Activated CD4-positive, alpha-beta T cell treated with anti-CD3 and anti-CD28 coated beads for 1 hour (primary cell): ENCODE measurements at places on chromosomes 6 and 20.

- no peak for DNase-seq
These were observed 9.7 kb upstream of the GCNT2 start for GRCh38 chr6:10511477-10511876.

GRCh38 chr6:138499303-138500018, at the start of gene NHSL1:
NHSL1 (minus strand) TSS chr6:138499494; CDS start chr6:138499290, 204 bp downstream.
- DNase-seq: no peak

DNA sequence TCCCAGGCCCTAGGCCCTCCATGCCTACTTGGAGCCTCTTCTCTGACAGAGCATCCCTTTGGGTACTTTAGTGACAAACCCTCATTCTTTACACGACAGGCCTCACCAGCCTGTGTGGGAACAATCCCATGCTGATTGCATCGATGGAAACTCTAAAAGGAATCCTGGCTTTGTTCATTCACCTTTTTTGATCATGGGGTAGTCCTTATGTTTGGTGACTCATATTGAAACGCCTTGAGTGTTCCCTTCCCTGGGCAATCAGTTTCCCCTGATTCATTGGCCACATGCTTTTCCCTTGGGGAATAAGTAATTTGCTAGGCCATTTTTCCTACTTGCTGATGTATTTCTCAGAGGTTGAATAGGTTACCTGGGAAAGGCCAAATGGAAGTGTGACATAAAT, 14.7 kb upstream of the TNFAIP3 start:
- no peak for DNase-seq

GRCh38 chr20:23144856-23145255, 58.7 kb upstream of the CD93 start:
- DNase-seq: no peak

DNA sequence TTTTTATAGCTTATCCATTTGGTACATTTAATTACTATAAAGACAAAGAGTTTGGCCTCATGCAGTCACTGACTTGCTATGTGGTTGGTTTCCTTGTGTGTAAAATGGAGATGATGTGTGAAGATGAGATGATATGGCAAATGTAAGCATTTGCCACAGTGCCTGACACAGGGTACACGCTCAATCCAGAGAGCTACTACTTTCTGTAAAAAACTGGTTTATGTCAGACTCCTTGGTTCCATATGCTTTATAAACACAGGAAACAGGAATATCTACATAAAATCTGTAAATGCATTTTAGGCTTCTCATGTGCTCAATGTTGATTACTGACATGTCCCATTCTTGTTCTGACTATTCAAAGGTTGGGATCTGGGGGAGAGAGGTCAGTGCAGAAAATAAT, 10.4 kb downstream of the HIVEP1 start:
- no peak for DNase-seq

DNA sequence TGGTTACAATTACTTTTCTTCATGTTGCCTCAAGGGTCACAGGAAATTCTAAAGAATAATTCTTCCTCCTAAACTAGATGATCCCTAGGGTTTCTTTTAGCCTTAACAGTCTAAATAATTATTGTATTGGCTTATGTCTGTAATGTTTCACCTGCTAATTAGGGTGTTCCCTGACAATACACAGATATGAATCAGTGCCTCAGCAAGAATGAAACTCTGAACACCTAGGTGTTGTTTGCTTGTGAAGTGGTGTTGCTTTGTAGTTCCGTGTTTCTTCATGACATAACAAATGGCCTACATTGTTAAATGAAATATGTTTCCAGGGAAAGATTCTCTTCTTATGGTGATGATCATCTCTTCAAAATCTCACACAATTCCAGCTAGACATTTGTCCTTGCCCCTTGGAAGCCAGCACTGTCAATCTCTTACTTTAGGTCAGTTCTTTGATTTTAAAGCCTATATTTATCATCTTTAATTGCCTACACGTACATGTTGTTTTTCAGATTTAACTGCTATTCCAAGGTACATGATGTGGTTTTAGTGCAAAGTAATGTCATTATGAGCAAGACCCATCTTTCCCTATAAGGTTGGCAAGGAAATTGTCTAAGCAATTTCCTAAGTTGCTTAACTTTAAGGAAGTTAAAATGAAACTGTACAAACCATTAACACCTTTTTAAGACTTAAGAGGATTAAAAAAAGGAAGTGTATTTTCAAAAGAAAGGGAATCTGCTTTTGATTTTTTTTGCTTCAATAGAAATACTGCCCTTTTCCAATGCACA, 111.9 kb downstream of the TBC1D7 start:
- DNase-seq: no peak

GRCh38 chr6:89597988-89598387, 40.6 kb downstream of the LYRM2 start:
- DNase-seq: no peak

DNA sequence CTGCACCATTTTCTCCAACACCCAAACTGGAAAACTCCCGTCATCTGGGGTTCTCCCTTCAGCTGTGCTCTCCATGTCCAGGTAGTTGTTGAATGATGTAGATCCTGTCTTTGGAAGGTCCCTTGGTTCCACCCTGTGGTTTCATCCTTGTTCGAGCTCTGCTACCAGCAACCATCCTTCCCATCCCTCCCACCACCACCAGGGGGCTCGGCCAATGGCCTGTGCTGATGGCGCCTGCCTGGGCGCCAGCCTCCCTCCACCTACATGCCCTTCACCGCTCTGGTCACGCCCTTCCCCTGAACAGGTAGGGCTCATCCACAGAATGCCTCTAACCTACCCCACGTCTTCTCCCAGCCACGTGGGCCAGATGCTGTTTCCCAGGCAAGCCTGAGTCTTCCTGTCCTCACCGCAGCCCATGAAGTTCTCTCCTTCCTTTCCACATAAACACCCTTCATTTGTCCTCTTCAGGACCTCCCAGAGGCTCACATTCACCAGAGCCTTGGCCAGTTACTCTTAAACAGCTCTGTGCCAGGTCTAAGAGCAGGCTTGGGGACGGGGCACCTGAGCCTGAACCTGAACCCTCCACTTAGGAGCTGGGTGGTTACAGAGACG, 75.1 kb upstream of the DUSP22 start:
- DNase-seq: no peak

DNA sequence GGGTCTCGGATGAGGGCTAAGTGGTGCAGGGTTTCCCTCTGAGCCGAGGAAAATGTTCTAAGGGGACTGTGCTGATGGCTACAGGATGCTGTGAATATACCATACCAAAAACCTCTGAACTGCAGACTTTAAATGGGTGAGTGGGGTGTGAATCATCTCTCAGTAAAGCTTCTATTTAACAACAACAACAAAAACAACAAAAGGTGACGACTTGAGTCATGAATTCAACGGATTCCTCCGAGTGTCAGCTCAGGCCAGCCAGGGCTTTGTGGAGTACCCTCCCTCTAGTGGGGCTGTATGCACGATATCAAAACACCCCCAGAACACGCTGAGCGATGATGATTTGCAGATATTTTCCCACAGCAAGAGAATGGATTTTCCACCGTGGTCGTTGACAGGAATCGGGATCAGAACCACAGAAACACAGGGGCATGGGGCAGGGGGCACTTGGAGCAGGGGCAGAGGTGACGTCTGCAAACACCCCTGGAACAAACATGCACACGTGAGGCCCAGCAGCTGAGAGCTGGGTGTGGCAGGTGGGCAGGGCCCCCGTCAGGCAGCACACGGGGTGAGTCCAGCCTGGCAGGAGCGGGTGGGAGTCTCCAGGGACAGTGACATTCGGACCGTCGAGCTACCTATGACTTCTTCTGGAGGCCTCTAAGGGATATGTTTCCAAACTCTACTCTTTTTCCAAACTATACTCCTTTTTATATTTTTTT, 38.6 kb downstream of the SLC2A4RG start:
- DNase-seq: no peak

DNA sequence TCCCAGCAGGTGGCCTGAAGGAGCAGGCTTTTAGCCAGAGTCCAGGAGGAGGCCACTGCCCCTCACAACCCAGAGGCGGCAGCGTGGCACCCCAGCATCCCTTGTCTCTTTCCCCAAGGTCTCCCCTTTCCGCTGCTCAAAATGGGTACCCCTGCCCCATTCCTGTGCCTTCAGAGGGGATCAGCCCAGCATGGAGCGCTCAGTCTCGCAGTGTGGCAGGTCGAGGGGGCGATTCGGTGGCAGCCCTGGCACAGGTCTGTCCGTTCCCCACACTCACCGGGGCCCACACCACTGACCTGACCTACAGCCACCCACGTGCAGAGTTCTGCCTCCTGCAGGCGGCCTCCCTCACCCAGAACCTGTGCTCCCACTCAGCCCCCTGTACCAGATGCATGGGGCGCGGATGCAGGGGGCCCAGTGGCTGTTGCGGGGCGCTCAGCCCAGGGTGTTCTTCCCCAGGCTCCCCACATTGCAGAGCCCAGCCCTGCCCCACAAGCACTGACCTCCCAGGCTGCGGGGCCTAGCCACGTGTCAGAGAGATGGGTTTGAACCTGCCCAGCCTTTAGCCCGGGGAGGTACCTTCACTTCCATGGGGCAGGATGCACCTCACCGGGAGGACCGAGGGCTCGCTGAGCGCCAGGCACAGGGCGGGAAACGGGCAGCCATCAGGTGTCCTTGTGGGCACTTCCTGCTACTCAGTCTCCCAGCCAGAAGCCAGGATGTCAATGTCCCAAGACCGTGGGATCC, 41.8 kb downstream of the DSTN start:
- no peak for DNase-seq

DNA sequence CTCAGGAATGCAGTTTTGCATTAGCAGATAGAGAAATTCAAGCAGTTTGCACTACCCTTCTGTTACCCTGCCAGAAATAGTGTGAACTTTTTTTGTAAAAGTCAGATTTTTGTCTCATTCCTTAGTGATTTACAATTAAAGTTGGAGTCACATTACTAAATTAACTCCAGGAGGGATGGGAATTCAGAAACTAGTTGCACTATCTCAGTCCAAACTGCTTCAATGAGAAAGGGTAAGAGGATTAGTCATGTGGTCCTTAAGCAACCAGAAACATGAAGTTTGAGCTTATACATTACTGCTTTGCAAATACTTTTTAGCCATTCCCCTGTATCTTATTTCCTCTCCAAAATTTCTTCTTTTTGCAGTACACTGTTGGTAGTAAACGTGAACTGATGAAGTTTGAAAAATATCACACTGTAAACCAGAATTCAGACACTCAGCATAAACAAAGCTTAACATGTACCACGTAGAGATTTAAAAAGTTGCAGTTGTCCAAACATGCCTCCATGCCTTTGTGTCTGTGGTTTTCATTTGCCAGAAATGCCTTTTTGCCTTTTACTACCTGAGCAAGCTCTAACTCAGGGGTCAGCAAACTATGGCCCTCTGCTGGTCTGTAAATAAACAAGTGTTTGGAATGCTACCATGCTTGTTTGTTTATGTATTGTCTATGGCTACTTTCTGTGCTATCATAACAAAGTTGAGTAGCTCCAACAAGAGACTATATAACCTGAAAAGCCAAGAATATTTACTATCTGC, 49.7 kb downstream of the TP53INP2 start:
- no peak for DNase-seq

DNA sequence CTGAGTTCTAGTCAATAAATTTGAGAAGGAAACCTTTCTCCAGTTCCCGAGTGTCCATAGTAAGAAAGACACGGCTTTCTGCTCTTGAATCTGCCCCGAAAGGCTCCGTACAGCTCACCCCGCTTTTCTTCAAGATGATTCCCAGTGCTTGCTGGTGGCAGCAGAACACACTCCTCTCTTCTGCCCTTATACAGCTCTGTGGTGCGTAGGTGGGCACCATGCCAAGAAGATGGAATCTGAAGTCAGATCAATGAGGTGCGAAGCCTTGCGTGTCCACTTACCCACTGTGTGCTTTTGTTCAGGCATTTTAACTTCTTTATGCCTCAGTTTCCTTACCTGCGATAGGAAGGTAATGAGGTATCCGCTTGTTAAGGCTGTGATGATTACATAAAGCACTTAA, 142.2 kb downstream of the WDR27 start:
- no peak for DNase-seq

DNA sequence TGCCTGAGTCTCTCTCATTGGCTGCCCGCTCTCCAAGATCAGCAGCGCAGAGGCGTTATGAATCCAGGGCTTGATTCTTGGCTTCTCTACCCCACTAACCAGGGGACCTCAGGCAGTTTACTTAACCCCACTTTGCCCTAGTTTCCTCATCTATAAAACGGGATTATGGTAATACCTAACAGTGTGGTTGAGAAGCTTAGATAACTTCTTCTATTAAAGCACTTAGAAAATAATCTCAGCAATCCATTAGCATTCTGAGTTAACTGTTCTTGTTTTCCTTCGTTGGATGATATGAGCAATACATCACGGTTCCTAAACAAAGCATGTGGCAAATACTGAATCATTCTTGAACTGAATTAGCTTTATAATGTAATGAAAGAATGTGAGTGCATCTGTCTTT, 116.3 kb upstream of the FKBP1C start:
- no peak for DNase-seq

GRCh38 chr20:22601361-22602141, 17.2 kb upstream of the FOXA2 start:
- no peak for DNase-seq

DNA sequence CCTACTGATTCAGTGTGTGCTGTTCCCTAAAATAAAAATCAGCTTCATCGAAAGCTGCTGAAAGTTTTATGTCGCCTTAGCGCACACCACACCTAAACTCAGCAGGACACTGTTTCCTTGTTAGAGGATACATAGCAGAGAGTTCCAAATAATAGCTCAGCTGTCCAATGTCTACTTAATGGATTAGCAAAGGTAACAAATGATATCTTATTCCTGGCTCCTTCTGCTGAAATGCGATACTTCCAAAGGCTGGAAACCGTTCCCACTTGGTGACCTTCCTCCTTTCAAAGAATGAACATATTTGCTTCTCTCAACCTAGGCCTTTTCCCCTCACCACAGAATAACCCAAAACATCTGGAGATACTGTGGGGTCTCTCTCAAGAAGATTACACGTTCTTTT, 189.5 kb upstream of the GMDS start:
- DNase-seq: no peak

- DNase-seq: no peak
These were observed 5.0 kb upstream of the GDF5 start for GRCh38 chr20:35443003-35443402.

GRCh38 chr20:50813101-50813643, 18.3 kb downstream of the BCAS4 start:
- no peak for DNase-seq

GRCh38 chr20:35004051-35004725, 48.5 kb downstream of the MYH7B start:
- DNase-seq: no peak

DNA sequence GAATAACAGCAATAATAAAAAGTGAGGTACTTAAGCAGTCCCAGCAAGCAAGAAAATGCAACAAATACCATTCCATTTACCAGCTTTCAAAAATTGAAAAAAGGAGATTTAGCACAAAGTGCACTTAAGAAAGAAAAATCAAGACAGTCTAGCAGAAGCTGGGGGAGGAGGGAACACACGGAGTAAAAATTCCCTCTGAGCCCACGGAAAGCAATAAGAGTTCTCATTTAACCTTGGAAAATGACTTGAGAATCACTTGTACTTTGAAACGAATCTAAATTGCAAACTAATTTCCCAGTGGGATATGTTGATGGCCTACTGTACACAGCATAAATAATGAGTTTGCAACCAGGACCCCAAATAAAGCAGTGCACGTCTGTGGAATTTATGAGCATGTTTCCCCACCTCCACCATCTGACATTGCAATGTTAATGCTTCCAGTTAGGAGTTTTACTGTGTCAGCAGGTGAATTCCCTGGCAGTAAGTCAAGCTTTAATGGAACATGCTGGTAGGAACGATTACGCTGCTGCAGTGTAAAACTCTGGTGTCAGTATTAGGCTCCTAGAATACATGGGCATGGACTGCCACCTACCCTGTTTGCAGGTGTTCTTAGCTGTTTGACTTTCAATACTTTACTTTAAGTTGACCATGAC, 386.8 kb downstream of the HDGFL1 start:
- no peak for DNase-seq
